HFF-Myc (cell line): ENCODE measurements at places on chromosomes 7 and 10.
A peak's percentile ranks its signal among the peaks of the same experiment; 100 is the strongest.

GRCh38 chr10:11144626-11145494 lies 127.2 kb downstream of the CELF2 start:
- no peak for DNase-seq

DNA sequence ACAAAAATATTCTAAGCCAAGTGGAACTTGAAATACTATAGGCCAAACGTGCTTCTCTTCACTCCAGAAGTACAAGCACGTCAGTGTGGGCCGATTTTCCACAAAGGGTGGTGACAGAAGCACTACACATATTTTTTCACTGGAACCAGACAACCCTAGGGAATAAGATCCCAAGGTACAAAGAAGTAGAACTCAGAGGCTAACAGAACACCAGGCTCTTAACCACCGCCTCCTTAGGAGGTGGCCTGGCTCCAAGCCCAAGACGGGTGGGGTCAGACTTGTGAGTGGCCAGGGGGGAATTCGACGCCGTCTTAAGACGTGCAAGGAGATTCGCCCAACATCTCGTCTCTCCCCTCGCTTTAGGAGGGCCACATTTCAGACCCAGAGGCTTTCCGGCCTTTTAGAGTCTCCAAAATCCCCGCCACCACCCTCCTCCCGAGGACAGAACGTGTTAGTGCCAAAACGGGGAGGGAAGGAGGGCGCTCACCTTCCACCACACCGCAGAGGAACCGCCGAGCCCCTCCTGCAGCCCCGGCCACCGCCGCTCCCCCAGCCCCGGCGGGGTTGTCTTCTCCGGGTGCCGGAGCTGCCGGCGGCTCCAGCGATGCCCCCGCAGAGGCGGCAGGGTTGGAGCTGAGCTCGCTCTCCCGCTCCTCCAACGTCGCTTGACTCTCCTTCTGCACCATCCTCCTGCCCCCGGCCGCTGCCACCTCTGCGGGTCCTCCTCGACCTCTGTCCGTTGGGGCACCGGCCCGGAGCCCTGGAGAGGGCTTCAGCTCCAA lies 716 bp downstream of the OGA start:
- peak; percentile 85 for DNase-seq

DNA sequence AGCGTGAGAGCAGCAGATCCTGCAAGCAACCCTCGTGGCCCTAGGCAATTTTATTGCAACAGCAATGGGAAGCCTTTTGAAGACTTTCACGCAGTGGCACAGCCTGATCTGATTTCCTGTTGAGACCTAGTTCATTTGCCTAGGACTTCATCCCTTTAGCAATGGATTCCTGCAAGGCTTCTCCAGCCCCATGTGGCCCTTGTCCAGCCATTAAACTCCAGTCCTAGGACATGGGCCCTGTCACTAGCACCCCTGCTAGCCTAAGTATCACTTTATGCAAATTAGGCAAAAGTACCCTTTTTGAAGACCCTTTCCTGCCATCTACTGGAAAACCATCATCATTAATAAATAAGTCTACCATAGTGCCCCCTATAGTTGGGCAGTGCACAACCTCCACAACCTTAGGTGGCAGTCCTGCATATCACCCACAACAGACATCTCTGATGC lies 379.4 kb downstream of the GALNT17 start:
- DNase-seq = no peak

GRCh38 chr10:72472306-72472705 lies 117.6 kb upstream of the DNAJB12 start:
- DNase-seq = no peak

- no peak for DNase-seq
Measured at GRCh38 chr10:4120096-4120853, 335.3 kb upstream of the KLF6 start.

- DNase-seq = no peak
Measured at GRCh38 chr7:100585511-100586265, at the start of gene LRCH4. Gene LRCH4 (minus strand): TSS chr7:100586129. CDS start chr7:100586100, 29 bp downstream.

DNA sequence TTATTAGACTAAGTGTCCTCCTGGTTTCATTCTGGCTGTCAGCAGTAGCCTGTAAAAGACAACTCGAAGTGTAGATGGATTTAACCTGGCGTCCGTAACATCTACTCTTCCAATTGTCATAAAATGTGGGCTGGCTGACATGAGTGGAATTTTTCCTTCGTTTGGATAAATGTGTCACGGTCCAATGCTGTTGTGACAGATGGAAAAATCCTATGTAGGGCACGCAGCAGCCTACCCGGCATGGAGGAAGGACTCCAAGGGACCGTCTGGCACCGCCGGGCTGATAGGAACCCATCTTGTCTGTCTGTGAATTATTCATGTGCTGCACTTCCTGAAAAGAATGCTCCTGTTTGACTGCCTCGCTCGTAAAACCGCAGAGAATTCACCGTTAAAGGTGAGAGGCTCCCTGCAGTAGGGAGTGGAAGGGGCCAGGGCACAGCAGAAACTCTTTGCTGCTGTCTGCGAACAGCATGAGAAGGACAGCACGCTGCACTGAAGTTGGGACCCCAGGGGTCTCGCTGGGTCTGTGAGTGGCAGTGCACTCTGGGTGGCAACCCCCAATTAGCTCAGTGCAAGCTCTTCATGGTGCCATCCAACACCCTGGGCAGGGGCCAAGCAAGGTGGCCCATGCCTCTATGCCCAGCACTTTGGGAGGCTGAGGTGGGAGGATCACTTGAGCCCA lies 1.6 kb upstream of the ORAI2 start:
- no peak for DNase-seq

- DNase-seq = no peak
Measured at GRCh38 chr10:24762966-24763623, 39.4 kb upstream of the ARHGAP21 start.

- DNase-seq = no peak
Measured at GRCh38 chr10:98013122-98013521, 17.3 kb downstream of the CRTAC1 start.

DNA sequence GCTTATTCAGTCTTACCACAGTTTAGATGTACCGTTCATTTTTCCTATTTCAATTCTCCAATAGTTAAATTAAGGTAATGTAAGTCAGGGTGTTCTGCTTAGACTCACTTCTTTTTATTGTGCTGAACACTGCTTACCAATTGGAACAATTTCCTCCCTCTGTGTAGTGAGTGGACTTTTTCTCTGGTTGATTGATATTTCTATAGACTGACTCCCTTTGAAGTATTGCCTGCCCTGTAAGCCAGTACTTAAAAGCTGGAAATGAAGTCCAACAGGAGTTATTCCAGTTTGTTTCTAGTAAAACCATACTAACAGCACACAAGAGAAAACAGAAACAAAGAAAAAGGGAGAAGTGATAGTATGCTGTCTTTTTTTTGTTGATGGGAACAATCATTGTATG lies 1674.9 kb downstream of the REEP3 start:
- no peak for DNase-seq

- no peak for DNase-seq
Measured at GRCh38 chr7:131554880-131555516, 1.4 kb downstream of the PODXL start.

- no peak for DNase-seq
Measured at GRCh38 chr10:131312478-131312836, 936 bp upstream of the TCERG1L start.

DNA sequence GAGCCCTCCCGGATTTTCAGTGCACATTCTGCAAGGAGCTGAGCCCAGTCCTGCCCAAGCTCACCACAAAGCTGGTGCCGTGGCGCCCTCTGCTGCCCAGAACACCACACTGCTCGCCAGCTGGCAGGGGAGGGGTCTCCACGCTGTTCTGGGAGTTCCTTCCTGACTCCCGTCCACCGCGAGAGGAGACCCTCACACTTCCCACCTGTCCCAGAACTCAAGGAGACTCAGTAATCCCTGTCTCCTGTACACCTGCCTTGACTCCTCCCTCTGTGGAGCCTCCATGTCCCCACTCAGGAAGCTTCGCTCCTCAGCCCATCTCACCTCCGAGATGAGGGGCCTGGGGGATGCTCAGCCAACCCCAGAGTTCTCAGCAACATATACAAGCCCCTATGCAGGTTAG lies 11.3 kb downstream of the C10orf105 start:
- no peak for DNase-seq

DNA sequence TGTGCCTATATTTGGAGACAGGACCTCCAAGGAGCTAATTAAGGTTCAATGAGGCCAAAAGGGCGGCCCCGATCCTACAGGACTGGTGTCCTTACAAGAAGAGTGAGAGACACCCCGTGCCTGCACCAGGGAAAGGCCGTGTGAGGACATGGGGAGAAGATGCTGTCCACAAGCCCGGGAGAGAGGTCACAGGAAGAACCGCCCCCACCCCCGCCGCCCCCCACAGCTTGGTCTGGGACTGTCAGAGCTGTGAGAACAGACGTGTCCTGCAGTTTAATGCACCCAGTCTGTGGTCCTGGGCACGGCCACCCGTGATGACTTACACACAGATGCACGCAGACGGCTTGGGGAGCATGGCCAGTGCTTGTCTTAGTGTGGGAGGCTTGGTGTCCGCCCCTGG lies 399.5 kb downstream of the DNAJB6 start:
- no peak for DNase-seq

DNA sequence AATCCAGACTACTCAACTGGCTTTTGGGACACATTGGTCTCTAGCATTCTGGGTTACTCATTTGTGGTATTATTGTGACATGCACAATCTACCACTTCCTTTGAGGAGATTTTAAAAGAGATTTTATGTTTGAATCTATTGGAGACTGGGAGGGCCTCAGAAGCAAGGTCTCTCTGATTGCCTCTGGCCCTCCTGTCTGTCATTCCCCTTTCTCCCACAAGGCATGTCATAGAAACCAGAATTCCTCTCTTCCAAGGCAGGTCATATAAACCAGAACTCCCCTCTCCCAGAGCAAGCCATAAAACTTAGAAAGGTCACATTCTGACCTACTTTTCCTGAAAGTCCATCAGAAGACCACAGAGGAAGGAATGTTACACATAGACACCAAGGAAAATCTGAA lies 777.7 kb downstream of the PHTF2 start:
- no peak for DNase-seq

GRCh38 chr7:20407585-20408466 lies 77.1 kb downstream of the ITGB8 start:
- no peak for DNase-seq

- no peak for DNase-seq
Measured at GRCh38 chr10:1413823-1414222, 323.5 kb downstream of the ADARB2 start.

DNA sequence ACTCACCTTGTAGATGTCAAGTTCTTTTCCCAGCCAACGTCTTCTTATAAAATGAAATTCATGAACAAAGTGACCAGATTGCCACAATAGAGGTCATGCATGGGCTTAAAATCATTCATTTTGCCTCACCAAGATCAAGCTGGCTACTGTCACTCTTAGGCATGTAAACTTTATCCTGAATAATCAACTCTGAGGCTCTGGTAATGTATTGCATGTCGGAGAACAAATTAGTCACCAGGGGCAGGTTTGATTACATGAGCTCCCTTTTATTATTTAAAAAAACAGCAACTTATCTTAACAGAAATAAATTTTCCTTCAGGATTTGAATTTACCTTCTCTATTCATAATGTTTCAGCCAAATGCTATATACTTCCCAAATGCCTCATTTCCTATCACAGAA lies 112.9 kb upstream of the SP4 start:
- no peak for DNase-seq

GRCh38 chr10:131743190-131744151 lies 157.3 kb upstream of the PPP2R2D start:
- no peak for DNase-seq

- DNase-seq = no peak
Measured at GRCh38 chr10:70834441-70835151, 18.8 kb downstream of the SGPL1 start.

DNA sequence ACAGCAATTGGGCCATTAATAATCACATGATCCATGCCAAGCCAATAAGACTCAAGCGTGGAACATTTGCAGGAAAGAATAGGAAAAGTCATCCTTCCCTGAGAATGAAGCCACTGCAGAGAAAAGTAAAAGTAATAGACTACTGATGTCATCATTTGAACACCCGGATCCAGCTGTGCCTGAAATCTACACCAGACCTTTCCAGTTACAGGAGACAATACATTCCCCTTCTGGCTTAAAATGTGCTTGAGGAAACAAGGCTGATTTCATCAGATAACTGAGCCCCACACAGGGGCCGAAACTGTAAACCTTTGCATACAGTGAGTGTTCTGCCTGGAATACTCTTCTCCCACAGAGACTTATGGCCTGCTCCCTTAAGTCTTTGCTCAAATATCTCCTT lies 232.8 kb downstream of the KCNMA1 start:
- no peak for DNase-seq

- no peak for DNase-seq
Measured at GRCh38 chr10:118501171-118501570, 94.3 kb downstream of the PRLHR start.

DNA sequence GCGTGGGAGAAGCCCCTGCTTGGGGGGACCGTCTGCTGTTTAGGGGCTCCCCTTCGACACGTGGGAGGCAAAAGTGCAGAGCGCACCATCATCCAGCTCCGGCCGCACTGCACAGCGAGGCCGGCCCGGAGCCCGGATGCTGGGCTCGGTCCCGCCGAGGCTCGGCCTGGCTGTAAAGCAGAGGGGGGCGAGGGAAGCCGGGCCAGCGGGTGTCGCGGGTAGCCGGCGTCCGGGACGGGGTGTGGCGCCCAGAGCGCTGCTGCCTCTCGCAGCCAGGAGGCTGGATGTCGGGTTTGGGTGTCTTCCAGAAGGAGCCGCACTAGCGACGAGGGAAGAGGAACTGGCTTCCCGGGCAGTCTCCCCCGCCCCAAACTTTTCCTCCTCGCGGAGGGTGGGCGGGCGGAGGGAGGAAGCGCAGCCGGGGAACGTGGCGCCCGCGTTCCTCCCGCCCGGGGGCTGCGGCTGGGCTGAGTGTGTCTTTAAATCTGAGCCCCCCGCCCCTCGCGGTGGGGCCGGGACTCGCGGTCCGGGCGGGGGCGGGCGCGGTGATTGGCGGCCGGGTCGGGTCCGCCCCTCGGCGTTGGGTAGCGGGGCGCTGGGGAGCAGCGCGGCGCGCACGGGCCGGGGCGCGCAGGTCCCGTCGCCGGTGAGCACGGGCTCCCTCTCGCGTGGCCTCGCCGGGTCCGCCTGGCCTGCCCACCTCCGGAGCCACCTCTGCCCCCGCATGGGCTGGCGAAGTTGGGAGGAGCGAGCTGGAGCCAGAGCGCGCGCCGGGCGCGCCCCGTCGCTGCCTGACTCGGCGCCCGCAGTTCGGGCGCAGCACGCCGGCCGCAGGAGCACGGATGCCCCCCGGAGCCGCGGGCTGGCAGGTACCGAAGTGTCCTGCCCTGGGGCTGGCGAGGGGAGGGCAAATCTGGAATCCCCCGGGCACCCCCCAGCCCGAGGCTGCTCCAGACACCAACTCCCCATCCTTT lies at the start of gene PALD1:
PALD1 (plus strand) TSS at position 577 of the 974 bp plus-strand sequence. CDS start 47,185 bp downstream, outside the sequence.
- DNase-seq = peak; percentile 27

GRCh38 chr10:128498746-128499145 lies 372.5 kb upstream of the MKI67 start:
- DNase-seq = no peak
